ENCODE measurements at places on chromosomes 12 and 14.

GRCh38 chr12:43267818-43268217 is 284.2 kb downstream of the ADAMTS20 start:
- no peak for DNase-seq

- peak; percentile 56 for DNase-seq
Measured at GRCh38 chr12:99453836-99454538, 193.6 kb upstream of the GARIN6 start.

DNA sequence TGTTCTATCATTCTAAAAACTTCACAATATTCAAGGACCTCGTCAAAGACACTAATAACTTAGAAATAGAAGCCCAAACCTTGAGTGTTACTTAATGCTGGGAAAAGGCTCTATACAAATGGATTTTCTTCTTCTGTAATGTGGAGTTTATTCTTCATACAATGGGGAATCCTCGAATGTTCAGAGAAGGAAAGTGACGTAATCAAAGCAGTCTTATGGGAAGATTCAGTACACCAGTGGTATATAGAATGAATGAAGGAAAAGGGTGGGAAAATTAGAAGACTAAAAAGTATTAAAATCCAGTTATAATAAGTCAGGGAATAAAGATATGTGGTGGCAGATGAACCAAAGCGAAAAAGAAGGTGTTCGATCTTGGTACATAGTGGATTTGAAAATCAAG is 106.5 kb downstream of the PLCZ1 start:
- no peak for DNase-seq

DNA sequence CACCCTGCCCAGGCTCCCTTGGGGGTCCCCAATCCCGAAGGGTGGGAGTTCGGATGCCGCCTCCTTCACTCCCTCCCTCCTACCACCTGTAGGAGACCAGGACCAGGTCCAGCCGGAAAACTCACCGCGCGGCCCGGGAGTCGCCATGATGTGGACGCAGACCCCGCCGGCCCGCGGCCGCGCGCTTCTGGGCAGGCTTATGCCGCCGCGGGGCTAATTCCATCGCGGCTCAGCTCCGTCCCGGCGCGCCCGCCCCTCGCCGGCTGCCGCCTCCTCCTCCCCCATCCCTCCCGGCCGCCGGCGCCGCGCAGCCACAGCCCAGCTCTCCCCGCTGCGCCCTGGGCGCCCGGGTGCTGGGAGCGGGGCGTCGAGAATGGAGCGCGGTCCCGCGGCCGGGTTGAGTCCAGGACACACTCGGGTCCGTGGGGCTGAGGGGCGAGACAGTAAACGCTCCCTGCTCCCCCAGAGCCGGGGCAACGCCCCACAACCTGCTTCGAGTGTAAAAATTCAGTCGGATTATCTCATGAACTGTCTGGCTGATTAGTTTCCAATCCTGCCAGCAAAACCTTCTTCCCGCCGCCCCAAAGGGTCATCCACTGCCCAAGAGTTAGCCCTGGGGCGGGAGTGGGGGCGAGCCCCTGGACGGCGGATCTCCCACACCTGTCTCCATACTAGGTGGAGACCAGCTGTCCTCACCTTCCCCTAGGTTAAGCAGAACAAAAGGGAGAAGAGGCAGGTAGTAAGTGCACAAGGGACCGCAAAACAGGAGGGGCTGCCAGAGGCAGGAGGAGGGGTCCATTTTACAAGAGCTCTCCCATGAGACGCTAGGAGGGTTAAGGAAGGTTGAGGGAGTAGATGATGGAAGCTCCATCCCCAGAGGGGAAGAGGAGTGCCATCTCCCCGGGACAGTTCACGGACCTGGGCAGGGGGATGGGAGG is at the start of gene ANO2:
TSS of gene ANO2 (minus strand) at position 189 of the 938 bp plus-strand sequence. CDS start at position 147, 42 bp downstream.
- DNase-seq, result peak; percentile 77

DNA sequence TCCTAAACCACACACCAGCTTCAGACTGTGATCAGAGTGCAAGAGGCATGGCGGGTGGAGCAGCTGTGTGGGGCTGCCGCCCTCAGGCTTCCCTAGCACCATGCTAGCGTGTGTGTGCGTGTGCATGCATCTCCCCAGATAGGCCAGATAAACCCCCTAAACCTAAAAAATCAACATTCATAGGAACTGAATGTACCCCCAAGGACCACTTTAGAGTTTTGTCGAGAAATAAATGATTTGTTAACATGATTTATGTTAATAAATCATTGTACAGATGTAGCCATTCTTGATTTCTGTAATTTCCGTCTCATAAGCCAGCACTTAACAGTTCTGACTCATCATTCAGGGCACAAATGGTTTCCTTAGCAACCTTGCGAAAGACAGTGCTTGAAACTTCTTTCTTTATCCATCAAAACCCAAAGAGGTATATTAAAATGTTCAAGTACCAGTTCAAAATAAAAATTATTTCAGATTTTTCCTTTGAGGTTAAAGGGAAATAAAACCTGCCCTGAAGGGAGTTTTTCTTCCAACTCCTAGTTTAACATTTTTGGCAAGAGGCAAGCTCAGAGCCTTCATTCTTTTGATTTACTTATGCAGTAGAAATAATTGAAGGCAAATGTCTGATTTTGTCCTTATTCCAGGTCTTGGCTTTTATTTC is 206.2 kb upstream of the RGS6 start:
- DNase-seq, result peak; percentile 90

DNA sequence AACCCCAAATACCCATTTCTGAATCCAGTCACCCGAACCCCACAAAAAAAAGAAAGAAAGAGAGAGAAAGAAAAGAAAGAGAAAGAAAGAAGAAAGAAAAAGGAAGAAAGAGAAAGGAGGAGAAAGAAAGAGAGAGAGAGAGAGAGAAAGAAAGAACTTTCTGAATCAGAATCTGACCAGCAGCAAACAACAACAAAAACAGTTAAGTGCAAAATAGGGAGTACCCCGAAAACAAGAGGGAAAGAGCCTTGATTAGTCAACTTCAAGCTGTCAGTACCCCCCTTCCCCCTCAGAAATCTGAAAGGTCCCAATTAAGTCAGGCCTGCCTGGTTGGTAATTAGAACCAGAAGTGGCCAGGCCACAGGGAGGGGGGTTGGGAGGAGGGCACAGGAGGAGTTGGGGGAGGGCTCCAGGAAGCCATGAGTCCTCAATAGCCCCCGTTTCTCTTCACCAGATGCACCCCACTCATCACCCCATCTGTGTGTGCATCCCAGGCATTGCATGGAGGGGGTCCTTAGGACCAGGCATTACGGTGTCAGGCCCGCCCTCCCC is 9.8 kb downstream of the RARG start:
- DNase-seq, result peak; percentile 80

DNA sequence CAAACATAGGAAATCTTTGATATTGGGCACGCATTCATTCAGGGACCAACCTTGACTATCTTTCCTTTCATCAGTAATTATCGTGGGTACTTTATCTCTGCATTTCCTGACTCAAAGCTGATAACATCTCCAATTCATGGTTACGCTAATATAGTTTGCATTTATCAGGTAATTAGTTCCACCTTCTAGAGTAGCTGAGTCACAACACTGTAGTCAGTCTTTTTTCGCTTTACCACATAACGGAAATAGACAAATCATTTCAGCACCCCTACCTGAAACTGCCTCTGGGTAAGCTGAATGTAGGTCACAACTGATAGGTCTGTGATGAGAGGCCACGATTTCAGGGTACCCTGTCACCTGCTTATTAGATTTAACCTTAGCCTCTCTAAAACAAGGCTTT is 36.7 kb upstream of the IL22 start:
- DNase-seq, result no peak

DNA sequence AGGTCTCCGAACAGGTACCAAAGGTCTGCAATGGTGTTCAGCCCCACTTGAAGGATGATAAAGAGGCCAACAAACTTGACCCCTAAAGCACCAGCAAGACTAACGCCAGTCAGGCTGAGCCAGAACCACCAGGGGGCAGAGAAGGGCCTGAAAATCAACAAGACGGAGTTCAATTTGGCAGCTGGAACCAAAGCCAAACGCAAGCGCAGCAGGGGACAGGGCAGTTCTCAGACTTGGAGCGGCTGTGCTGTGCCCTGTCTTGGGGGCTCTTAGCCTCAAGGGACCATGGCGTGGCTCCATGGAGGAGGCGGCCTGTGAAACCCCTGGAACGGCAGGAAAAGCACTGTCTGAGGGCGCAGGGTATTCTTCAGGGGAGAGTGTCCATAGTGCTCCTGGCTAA is 19.6 kb downstream of the POMT2 start:
- DNase-seq, result peak; percentile 74

GRCh38 chr14:105099778-105100177 is 34.5 kb upstream of the GPR132 start:
- no peak for DNase-seq

DNA sequence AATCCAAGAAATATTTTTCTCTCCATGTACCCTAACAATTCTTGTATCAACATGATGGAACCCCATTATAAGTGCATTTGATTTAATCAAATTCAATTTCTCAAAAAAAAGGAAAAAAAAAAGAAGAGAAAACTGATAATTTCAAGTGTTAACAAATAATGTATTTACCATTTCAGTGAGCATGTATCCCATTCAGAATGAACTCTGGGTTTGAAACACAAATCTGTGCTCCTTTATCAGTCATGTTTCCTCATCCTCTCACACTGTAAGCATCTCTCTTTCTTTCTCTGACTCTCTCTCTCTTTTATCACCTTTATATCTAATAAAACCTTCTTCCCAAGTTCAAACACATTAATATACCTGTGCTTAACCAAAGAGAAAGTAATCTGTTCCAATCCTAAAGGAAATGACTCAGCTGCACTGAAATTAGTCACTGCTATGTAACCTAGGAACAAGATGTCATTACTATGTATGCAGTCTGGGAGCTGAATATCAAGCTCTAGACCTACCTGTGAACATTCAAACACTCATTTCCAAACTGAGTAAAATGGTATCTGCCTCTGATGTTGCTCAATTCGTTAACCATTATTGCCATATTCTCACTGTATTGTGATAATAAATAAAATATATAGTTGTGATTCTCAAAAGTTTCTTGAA is 135.0 kb upstream of the LRIG3 start:
- peak; percentile 50 for DNase-seq

DNA sequence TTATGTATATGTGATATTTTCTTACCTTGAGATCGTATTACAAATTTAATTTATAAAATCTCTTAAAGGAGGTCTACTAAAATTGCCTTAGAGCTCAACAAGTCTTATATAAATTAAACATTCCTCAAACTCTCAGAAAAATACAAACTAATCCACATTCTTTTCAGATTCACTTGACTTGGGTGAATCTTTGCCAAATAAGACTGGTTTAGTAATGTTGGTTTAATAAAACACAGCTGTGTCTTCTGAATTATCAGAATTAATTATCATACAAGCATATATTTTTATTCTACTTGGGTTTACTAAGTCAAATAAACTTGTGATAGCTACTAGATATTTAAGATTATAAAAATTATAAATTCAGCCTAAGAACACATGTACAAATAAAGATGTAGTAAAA is 13.3 kb downstream of the GLIPR1L2 start:
- peak; percentile 64 for DNase-seq

- no peak for DNase-seq
Measured at GRCh38 chr12:123873793-123874192, 98.8 kb downstream of the CCDC92 start.

- peak; percentile 49 for DNase-seq
Measured at GRCh38 chr12:77835969-77836368, 5.3 kb downstream of the NAV3 start.

- DNase-seq, result no peak
Measured at GRCh38 chr14:29301571-29301970, 535.0 kb downstream of the FOXG1 start.

DNA sequence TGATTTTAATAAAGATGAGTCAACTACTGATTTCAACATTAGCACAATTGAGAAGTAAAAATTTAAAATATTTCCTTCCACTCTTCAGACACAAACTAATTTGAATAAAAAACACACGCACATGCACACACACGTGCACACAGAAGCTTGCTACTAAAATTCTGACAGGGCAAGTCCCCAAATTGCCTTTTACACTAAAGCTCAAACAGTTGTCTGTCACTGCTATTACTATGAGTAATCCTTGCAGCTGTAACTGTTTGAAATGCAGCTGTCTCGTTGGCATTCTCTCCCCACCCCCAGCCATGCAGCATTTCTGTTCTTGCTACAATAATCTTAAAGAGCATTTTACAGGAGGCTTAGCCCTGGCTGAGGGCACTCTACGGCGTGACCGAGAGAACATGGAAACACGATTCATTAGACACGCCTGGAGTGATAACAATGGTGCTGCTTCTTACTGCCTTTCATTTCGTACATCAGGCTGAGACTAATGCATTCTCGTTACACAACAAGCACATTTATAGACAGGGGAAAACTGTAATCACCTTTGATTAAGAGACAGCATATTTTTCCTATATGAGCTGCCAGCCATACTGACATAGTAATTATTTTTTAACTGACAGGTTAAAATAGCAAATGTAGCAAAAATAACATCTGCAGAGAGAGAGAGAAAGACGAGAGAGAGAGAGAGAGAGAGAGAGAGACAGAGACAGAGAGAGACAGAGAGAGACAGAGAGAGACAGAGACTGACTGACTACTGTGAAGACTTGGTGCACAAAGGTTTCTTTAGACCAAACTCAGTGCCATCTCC is 153.8 kb downstream of the MED13L start:
- peak; percentile 70 for DNase-seq

DNA sequence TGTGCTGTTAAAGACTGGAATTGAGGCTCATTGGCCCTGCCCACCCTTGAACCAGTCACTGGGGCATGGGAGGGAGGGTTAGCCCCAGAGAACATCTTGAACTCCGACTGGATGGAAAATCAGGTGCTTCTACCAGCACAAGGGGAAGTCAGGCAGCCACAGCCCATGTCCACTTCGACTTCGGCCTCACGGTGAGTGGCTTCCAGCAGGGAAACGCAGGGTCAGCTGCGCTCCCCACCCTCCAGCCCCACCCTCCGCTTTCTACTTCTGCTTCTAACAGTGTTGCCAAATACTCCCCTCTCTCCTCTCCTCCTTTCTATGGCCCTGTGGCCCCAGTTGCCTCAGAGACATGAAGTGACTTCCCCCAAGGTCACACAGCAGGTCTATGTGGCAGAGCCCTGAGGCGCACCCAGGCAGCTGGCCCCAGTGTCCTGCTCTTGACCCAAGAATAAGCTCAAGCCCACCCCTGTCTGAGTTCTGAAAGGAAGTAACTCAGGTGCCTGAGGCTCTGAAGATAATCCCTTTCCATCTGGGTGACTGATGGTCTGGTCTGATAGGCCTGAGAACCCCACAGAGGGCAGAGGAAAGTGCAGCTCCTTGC is 11.9 kb upstream of the SH2B3 start:
- no peak for DNase-seq

- peak; percentile 49 for DNase-seq
Measured at GRCh38 chr12:5650281-5650680, 218.4 kb downstream of the NTF3 start.

DNA sequence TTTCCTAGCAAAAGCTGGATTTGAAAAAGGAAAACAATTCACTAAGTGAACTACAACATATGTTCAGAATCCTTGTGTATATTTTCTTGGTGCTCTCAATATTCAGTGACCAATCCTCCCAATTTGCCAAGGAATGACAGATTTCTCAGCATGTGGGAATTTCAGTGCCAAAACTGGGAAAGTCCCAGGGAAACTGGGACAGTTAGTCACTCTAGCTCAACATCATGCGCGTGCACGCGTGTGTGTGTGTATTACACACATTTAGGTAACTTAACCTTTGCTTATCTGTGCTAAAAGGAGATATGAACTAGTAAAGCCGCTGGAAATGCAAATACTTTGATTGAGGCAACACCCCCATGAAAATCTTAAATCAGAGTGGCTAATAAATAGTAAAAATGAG is 26.1 kb upstream of the SLC6A13 start:
- DNase-seq, result no peak

Data from adipocyte (in vitro differentiated cells).